Stimulated activated CD8-positive, alpha-beta memory T cell treated with anti-CD3 and anti-CD28 coated beads, Interleukin-7, amount 100 ng/mL, for 4 hours (primary cell): ENCODE measurements at places on chromosomes 11 and 22.

- DNase-seq, result no peak
These were observed 27.6 kb downstream of the TENM4 start for GRCh38 chr11:79413268-79413667.

GRCh38 chr11:31529701-31530100 is 20.1 kb downstream of the ELP4 start:
- no peak for DNase-seq

- peak; percentile 27 for DNase-seq
These were observed 1.2 kb downstream of the SYVN1 start for GRCh38 chr11:65132988-65133700.

DNA sequence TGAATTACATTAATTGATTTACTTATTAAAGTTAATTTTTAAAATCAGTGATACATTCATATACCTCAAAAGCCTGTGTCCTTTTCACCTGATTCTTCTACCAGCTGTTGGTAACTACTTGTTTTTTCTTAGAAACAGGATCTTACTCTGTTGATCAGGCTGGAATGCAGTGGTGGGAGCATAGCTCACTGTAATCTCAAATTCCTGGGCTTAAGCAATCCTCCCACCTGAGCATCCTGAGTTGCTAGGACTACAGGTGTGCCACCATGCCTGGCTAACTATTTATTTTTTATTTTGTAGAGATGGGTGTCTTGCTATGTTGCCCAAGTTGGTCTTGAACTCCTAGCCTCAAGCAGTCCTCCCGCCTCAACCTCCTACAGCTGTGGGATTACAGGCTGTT is 4.7 kb downstream of the TRIM44 start:
- no peak for DNase-seq

- DNase-seq, result no peak
These were observed 492.6 kb downstream of the CNTN5 start for GRCh38 chr11:99513368-99513767.

DNA sequence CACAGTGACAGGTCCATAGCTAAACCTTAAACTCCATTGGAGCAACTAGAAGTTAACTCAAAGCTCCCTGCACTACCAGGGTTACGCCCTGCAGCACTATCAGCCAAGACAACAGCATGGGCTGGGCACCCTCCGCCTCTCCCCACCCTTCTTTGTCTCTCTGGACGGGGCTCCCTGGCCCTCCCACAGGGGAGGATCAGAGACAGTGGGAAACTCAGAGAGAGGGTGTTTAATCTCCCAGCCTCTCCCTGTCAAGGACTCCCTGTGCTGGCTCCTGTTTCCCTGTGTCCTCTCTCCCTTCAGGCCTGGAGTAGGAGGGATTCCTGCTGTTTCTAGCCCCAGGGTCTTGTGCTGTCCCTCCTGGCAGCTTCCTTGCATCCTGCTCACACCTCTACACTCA is 56.9 kb upstream of the CSNK2A3 start:
- no peak for DNase-seq

GRCh38 chr22:42273855-42274451 is 3.5 kb upstream of the TCF20 start:
- no peak for DNase-seq

DNA sequence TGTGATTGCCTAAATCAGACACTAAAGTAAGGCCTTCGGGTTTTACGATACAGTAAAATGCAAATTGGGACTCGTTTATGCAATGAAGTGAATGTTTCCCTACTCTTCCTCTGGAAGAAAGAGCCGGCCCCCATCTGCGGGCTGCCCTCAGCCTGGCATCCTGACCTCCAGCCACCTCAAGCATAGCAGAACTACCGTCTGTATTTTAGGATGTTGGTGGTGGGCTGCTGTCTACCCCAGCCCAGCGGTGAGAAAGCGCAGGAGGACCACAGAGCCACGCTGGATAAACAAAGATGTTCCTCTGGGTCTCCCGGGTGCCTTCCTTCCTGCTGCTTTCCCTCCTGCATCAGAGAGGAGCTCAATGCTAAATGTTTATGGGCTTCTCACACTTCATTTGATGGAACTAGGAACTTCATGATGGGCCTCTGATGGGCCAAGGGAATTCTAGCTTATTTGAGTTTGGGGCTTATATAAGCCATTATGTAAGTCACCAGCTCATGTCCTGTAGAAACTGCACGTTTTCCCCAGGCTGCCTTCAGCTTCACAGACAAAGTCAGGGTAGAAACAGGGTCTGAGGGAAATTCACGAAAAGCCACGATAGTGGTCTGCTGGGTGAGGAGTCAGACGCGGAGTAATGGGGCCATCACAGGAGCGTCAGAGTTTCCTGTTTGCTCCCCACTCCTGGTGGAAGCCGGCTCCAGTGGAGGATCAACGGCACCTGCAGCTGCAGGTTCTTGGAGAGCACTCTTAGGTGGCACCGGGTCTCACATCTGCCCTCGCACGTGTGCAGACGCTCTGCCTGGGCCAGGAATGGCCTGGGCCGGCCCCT is 287.4 kb downstream of the BRD1 start:
- DNase-seq, result no peak
